ENCODE measurements at places on chromosomes 16 and 17.

DNA sequence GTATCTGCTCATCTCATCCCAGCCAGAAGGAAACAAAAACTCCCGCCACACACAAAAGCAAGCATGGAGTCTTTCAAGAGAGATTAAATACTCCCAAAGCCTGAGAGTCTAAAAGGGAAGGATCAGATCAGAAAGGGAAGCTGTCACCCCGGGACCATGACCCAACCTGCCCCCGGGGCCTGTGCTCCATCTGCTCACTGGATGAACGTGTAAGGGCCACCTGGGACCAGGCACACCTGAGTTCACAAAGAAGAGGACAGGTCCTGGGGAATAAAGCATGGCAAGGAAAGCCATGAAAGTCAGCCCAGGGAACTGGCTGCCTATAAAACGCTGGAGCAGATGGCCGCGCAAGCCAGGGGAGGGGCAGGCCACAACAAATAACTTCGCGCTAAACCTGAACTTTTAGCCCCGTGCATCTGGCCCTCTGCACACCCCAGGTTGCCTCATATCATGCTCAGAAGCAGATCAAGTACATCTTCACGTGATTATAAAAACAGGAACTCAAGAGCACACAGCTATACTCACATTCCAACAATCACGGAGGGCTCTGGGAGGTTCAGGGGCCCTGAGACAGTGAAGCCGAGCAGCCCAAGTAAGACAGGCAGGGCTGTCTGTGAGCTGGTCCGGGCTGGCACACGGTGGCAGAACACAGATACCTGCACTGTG, 3.4 kb downstream of the TMEM11 start:
- DNase-seq: no peak

DNA sequence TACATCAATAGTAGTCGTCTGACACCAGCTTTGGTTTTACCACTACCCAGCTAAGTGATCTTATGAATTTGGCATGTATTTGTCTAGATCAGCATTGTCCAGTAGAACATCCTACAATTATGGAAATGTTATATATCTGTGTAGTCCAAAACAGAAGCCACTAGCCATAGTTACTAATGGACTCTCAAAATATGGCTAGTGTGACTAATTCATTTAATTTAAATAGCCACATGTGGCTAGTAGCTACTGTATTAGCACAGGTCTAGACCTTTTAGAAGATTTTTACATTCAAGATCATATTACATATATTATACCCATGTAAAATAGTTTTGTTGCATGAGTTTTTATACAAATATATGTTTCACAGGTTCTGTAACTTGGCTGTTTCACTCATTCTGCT, 27.0 kb upstream of the NFAT5 start:
- DNase-seq: no peak

- no peak for DNase-seq
These were observed 187.4 kb upstream of the WSB1 start for GRCh38 chr17:27106347-27106981.

- DNase-seq: no peak
These were observed 3.4 kb downstream of the LYRM1 start for GRCh38 chr16:20903899-20904506.

GRCh38 chr16:2475413-2476344, 752 bp downstream of the TBC1D24 start:
- no peak for DNase-seq

DNA sequence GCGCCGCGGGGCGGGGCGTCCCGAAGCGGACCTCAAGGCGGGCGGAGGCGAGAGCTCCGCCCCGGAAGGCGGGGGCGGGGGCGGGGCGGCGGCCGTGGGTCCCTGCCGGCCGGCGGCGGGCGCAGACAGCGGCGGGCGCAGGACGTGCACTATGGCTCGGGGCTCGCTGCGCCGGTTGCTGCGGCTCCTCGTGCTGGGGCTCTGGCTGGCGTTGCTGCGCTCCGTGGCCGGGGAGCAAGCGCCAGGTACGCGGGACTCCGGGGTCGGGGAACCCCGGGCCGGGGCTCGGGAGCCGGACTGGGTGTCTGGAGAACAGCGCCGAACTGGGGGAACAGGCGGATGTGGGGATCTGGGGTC, at the start of gene TNFRSF12A:
TNFRSF12A (plus strand) TSS at position 122 of the 357 bp plus-strand sequence; CDS start at position 152, 30 bp downstream.
- DNase-seq: peak; percentile 69

DNA sequence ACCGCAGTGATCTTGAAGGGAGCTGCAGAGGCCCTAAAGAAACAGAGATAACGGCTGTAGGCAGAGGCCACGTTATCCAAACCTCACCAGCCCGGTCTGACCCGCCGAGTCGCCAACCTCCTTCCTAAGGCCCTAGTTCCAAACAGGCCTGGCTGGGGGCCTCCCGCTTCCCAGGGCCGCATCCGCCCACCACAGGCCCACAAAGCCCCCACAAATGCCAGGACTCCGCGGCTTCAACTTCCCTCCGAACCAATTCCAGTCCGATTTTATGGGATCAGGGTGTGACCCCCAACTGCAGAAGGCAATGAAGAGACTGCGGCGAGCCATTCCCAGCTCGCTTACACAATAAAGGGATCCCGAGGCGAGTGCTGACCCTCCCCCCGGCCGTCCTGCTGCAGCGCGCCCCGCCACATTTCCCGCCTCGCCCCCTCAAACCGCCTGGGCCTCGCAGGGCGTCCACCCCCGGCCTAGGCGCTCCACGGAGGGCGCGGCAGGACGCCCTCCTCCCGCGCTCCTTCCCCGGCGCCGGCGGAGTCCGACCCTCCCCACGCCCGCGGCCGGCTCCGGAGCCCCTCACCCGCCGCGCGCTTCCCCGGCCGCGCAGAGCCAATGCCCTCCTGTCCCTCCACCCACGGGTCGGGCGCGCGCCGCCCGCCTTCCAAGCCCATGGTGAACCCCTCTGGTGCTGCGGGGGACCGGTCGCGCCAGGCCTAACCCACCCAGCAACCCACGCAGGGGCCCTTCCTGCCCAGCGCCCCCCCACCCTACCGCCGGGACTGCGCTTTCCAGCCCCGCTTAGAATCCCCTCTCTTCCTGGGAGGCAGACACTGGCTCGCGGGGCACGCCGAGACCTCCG, 926 bp downstream of the MYH10 start:
- peak; percentile 14 for DNase-seq

GRCh38 chr17:6348891-6349290, 86.0 kb downstream of the AIPL1 start:
- no peak for DNase-seq

GRCh38 chr17:39141915-39142664, 9.3 kb downstream of the PLXDC1 start:
- DNase-seq: no peak

DNA sequence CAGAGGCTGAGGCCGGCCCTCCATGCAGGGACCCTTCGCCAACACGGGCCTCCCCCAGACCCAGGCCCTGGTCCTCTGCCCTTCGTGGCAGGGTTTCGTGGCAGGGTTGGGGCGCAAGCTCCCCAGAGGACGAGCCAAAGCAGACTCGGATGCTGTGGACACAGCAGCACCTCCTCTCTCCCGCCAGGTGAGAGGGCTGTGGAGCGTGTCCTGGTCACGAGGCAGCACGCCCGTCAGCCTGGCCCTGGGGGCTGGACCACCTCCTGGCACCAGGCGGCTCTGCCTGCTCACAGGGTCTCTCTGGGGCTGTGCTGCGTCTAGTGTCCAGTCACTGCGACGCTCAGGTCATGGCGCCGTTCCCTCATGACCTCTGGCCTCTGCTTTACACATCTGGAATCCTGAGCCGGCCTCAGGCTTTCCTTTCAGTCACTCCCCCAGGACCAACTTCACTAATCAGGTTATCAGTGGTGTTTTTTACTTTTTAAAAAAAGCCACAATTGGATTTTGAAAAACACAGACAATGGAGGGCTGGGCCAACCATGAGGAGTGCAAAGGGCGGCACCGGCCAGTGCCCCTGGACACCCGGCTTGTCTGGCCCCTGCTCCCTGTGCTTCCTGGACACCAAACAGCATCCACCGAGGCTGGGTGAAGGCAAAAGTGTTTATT, 5.4 kb downstream of the NDUFAF8 start:
- no peak for DNase-seq

- DNase-seq: no peak
These were observed 305.4 kb downstream of the MAF start for GRCh38 chr16:79295162-79295561.

GRCh38 chr17:80528536-80528935, 16.1 kb upstream of the RPTOR start:
- no peak for DNase-seq

- no peak for DNase-seq
These were observed 21.2 kb downstream of the USP43 start for GRCh38 chr17:9666461-9667050.

DNA sequence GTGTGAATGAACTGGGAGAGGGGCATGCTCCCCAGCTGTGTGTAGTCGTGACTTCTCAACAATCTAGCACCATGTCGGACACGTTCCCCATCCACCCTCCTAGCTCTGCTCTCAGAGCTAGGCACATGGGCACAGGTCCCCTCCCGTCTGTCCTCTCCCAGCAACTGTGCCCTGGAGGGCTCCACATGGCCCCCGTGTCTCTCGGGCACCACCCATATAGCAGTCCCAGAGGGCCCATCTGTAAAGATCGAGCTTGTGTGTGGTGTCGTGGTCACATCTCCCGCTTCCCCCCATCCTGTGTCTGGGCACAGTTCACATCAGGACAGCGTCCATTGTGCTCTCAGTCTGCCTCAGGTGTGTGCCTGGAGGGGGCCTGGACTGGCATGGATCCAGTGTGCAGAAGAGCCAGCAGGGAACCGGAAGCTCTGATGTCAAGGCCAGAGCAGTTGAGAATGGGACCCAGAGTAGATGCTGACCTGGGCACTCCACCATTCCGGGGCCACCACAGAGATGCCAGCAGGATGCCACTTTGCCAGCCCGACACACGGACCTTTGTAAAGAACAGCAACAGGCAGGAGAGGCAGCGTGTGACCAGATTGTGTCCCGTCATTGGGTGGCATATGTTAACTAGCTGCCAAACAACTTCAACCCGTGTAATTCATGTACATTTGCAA, 55.7 kb downstream of the MARF1 start:
- DNase-seq: no peak

DNA sequence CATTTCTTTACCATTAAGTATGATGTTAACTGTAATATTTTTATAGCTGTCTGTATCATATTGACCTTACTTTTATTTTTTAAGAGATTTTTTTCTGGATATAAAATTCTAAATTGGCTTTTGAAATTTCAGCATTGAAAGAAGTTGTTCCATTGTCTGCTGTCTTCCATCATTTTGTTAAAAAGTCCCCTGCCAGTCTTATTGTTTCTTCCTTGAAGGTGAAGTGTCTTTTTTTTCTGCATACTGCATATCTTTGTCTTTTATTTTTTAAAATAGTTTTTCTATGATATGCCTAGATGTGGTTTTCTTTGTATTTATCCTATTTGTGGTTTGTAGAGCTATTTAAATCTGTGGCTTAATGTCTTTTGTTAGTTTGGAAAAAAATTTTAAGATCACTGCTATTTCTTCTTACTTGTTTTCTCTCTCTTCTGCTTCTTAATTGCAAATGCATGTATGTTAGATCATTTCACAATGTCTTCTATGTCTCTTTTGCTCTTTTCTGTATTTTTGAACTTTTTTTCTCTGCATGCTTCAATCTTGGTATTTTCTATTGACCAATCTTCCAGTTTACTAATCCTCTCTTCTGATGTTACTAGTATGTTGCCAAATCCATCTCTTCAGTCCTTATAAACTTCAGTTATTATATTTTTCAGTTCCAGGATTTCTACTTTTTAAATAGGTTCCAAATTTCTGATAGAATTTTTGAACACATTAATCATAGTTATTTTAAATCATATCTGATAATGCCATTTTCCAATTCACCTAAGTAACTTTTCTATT, 20.2 kb downstream of the IL21R start:
- DNase-seq: no peak

DNA sequence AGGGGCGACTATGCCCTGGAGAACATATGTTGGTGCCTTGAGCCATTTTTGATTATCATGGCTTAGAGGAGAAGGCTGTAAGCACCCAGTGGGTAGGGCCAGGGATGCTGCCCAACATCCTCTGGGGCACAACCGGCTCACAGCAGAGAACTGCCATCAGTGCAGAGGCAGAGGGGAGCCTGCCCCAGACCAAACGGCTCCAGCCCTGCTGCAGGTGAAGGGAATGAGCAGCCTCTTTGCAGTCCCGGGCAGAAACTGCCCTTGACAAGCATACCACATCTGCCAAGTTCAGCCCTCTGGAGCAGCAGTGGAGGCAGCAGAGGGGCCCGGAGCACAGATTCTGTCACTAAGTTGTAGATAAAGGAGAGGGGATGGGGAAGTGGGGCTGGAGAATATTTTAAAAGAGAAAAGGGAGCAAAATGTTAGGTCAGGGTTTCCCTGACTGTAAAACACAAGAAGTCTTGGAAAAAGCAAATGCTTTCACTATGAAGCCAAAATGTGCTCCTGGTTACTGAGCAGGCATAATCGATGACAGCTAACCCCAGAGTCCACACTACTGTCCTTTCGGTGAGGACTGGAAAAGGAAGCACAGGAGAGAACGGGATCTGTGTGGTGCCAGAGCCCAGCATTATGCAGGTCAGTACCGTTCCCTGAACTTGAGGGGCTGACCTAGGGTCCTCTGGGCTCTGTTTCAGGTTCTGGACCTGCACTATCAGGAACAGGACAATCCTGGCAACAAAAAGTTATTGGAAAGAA, 72.0 kb downstream of the CREBBP start:
- no peak for DNase-seq

DNA sequence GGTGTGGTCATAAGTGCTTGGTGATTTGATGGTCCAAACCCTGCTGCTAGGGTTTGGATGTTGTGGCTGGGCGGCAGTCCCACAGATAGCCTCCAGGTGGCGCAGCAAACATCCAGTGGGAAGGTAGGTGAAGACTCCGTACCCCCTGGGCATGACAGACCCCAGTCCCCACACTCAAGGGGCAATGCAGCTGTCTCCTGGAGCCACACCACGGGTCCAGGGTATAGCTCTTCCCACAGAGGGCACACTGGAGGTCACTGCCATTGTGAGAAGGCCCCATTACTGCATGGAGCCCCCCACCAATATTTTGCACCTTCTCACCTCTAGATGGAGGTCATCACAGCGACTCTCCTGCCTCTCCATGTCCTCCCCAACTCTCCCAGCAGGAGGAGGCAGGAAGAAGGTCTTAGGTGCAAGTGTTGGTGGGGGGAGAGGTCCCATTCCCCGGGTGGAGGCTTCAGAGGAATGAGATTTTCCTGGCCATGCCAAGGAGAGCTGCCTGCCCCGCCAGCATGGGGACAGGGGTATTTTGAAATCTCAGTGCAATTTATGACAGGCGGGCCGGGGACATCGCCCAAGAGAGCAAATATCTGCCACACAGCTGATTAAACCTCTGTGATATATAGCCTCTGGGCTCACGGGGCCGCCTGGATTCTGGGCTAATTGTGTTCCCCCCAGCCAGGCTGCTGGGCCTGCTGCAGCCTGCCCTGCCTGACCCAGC, 17.1 kb upstream of the C17orf113 start:
- peak; percentile 65 for DNase-seq

Data from Ammon's horn (tissue), 1 donor.